GM13976 (cell line): ENCODE measurements at places on chromosomes 7 and 10.

DNA sequence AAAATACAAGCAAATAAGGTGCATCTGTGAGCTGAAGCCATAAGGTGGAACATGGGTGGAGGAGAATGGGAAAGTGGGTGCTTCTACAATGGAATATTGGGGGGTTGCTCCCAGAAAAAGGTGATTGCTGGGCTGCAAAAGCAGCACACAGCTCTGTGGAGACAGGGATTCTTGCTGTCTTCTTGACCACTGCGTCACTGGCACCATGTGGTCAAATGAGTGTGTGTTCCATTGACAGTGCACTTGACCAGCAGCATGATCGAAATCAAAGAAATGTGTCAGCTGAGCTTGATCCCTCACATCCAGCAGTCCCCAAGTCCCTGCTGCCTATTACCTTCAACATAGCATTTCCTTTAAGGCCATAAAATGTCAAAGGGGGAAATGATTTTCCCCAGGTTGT is 56.2 kb downstream of the GPR26 start:
- no peak for DNase-seq

- DNase-seq: no peak
Measured at GRCh38 chr7:128066858-128067257, 35.6 kb upstream of the LRRC4 start.

- DNase-seq: no peak
Measured at GRCh38 chr10:129967579-129968019, 3.5 kb upstream of the EBF3 start.

GRCh38 chr7:106681815-106682495 is 21.0 kb upstream of the CCDC71L start:
- no peak for DNase-seq

DNA sequence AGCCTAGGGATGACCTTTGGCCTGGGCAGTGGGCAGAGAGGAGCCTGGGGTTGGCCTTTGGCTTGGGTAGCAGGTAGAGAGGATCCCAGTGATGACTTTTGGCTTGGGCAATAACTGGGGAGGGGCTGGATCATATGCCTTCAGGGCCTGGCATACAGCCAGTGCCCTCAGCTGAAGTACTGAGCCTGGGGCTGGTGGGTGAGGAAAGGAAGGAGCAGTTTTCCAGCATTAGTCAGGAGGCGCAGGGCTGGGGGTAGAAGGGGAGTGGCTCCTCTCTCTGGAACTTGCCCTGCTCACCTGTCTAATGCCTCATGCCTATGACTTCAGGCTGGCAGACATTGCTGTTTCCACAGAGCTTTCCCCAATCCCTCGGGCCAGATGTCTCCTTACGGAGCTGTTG is 15.2 kb upstream of the COMTD1 start:
- peak; percentile 6 for DNase-seq

GRCh38 chr7:21753071-21753470 is 192.6 kb downstream of the CDCA7L start:
- no peak for DNase-seq

DNA sequence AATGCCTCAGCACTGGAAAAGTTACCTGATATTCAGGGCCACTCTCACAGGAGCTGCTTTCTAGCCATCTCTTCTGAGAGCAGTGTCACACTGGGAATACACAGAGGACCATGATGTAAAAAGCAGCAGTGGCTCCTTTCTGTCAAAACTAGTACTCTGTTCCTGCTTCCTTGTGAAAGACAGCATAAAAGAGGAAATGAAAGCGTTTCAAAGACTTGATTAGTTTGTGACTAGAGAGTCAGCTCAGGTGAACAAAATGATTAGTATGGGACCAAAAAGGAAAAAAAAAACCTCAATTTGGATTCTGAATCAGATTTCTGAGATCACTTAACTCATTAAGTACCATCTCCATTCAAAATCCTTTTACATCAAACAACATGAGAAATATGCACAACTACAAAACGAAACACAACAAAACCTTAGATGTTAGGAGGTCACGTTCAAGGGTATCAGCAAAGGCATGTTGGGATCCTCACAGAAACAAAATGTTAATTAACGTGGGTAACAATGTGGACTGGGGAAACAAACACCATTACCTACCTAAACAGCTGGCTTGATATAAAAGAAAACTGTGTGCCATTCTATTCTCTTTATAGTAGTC is 103.7 kb downstream of the MACC1 start:
- peak; percentile 9 for DNase-seq

DNA sequence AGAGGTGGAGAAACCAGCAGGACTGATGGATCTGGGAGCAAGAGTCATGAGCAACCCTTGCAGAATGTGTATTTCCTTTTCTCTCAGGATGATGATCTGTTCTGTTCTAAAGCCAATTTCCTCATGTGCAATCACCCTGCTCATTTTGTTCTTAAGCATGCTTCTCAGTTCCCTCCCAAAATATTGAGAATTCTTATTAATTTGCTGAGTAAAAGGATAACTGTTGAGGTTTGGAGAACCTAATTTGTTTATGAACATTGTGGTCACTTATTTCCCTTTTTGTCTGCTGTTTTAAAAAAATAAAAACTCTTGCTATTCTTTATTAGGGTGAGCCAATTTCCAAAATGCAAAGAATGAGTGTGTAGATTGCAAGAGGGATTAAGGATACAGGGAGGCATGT is 106.8 kb downstream of the APBB1IP start:
- DNase-seq: no peak

DNA sequence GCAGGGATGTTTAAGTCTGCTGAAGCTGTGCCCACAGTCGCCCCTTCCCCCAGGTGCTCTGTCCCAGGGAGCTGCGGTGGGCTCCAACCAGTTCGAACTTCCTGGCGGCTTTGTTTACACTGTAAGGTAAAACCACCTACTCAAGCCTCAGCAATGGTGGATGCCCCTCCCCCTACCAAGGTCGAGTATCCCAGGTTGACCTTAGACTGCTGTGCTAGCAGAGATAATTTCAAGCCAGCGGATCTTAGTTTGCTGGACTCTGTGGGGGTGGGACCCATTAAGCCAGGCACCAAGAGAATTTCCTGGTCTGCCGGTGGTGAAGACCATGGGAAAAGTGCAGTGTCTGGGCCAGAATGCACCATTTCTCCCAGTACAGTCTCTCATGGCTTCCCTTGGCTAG is 56.0 kb downstream of the CCDC7 start:
- DNase-seq: no peak

DNA sequence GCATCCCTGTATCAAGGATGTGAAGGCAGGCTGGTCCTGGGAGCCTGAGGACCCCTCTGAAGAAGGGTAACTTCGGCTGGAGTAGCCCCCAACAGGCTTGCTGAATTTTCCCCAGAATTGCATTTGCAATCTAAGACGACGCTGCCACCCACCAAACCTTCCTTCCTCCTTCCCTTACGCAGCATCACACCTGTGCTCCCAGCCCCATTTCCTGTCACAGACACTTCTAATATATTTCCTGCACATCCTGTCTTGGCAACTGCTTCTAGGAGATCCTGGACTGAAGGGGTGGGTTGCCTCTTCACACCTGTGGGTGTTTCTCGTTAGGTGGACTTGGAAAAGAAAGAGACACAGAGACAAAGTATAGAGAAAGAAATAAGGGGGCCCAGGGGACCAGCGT is 9.4 kb upstream of the PGAM1 start:
- DNase-seq: no peak

GRCh38 chr7:66279912-66280311 is 74.8 kb downstream of the TPST1 start:
- DNase-seq: no peak

GRCh38 chr7:72062666-72063065 is 349.5 kb downstream of the CALN1 start:
- DNase-seq: no peak

GRCh38 chr7:94182066-94182465 is 177.9 kb upstream of the BET1 start:
- DNase-seq: no peak

DNA sequence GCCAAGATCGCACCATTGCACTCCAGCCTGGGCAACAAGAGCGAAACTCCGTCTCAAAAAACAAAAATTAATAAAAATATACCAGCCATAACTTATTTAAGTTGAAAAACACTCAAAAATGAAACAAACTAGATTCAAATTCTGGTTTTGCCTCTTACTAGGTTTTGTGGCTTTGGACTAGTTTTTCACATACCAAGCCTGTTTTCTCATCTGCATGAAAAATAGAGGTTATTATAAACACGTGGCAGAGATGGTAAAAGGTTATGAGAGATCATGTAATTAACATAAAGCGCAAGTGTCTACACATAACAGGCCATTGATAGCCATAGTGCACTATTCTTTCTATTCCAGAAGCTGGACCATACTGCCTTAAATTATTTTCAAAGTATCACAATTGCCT is 35.5 kb upstream of the CABCOCO1 start:
- no peak for DNase-seq

GRCh38 chr10:23899166-23899565 is 309.8 kb upstream of the KIAA1217 start:
- DNase-seq: no peak

DNA sequence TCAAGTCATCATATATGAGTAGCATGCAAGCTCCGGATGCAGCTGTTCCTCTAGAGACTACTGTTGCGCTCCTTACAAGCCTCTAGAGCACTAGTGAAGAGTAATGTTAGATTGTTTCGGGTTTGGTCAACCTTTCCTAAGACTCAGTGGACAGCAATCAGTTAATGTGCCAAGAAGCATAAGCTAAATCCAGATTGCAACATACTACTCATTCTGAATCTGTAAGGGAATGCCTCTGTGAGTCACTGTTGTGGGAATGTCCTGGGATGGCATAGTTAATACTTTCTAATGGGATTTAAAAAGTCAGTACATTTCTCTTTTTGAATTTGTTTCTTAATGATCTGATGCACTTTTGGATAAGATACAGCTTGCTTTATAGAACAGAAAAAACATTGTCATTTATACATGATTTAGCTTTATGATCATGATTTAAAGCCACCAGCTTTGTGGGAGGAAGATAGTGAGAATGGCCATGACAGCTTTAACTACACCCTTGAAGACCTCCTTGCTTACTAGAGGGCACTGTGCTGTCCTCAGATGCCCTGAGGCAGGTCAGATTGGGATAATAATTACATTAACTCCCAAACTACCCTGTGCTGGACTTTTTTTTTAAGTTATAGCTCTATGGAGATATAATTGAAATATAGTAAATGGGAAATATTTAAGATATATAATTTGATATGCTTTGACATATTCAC is 138.4 kb downstream of the SDK1 start:
- no peak for DNase-seq

- no peak for DNase-seq
Measured at GRCh38 chr7:1270181-1270580, 37.5 kb downstream of the UNCX start.

GRCh38 chr7:97006055-97006815 is 882 bp downstream of the DLX6 start:
- DNase-seq: peak; percentile 66

- no peak for DNase-seq
Measured at GRCh38 chr7:35753761-35754603, 46.9 kb upstream of the SEPTIN7 start.

DNA sequence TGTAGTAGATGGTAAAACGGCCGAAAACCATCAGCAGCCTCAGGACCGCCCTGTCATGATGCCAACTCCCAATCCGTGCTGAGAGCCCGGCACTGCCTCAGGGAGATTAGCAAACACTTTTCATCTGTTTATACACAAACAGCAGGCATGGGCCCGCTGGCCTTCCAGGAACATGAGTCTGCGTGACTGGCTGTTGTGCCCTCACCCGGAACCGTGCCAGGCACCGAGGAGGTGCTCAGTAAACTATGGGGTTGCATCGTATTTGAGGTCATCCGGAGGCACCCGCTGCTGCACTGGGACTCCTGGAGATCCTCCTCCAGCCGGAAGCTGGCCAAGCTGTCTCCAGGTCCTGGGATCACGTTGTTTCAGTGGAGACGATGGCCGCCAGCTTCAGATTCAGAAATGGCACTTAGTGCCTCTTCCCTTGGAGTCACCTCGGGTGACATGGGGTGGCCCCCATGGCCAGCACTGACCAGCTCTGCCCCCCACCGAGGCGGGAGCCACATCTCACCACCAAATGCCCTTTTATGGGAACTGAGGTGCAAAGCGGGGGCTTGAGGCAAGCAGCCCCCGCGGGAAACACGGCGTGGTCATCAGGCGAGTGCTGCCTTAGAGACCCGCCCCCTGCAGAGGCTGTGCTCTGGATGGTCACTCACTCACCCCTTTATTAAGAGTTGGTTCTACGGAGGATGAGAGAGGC is 585.9 kb downstream of the PTPRN2 start:
- DNase-seq: no peak

- DNase-seq: no peak
Measured at GRCh38 chr7:76252021-76252420, 50.3 kb downstream of the SRRM3 start.

DNA sequence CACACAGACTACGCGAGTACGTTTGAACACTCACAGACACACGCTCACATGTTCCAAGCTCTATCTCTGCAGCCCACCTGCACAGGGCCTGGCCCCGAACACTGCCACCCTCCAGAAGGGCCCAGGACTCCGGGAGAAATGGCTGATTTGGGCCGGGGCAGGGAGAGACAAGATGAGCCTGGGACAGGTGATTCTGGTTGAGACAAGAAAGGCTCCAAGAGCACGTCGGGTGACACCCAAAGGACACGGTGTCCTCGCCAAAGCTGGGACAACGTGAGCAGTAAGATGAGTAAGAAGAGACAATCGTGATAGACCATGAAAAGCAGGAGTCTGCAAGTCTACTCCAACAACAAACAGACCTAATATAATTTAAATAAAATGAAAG is 9.2 kb downstream of the GPER1 start:
- no peak for DNase-seq

- peak; percentile 95 for DNase-seq
Measured at GRCh38 chr7:127585044-127585953, at the start of gene GCC1. TSS of gene GCC1 (minus strand) at chr7:127585596. CDS start at chr7:127585182, 414 bp downstream.

GRCh38 chr7:100126931-100127865 is at the start of gene MBLAC1:
TSS of gene MBLAC1 (plus strand) at chr7:100126967. CDS start at chr7:100127396, 429 bp downstream.
- peak; percentile 93 for DNase-seq

DNA sequence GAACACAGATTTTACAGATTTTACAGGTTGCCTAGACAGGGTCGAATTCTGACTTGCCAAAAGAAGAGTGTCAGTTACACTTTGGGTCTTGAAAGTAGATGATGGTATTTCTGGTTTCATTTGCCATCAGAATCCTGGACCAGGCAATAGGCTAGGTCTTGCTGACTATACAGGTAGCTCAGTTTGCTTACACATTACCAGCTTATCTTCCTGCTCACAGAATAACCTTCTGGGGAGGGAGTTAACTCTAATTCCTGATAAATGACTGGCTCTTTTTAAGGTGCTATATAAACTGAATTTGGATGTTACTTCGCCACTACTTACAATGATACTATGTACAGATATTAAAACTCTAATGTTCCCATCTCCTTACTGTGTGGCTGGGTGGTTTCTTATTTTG is 39.8 kb downstream of the GBF1 start:
- DNase-seq: no peak
